Hypothalamus (tissue), 51 donors: ENCODE measurements at places on chromosomes 11 and 22.
A peak's percentile ranks its signal among the peaks of the same experiment; 100 is the strongest.

- DNase-seq: no peak
Observed at GRCh38 chr11:72743321-72744221, 8.6 kb downstream of the ARAP1 start.

DNA sequence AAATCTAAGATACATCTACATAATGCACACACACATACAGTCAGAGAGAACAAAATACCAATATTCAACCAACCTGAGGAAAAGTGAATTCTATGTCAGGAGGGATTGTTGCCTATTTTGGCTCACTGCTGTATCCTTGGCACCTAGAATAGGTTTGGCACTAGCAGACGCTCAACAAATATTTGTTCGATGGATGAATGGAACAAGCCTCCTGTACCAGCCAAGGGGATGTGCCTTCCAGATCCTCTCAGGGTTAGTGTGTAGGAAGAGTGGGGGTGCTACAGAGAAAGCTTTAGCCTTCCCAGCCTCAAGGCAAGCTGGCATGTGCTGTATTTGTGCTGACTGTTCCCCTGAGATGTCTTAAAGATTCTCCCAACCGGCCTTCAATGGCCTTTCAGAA lies 23.3 kb upstream of the POU2AF1 start:
- DNase-seq: no peak

DNA sequence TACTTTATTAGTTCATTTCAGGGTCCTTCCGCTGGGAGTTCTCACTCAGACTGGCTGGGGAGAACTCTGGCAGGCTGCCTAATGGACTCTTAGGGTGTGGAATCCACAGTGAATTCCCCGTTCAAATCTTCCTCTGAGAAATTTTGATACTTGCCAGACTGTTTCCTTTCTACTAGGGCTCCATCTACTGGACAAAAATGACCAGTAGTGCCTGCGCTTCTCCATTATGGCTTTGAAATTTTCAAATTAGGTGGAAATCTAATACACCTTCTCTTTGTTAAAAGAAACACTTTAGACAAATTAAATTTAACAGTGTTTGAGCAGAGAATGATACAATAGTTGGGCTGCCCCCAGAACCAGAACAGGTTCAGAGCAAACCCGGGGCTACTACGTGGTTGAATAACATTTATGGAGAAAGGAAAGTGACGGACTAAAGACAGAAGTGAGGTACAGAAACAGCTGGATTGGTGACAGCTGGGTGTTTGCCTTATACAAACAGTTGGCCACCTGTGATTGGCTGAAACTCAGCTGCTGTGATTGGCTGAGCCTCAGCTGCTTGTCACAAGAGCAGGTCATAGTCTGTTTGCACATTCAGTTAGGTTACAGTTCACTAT lies 52.9 kb upstream of the FDX1 start:
- no peak for DNase-seq

DNA sequence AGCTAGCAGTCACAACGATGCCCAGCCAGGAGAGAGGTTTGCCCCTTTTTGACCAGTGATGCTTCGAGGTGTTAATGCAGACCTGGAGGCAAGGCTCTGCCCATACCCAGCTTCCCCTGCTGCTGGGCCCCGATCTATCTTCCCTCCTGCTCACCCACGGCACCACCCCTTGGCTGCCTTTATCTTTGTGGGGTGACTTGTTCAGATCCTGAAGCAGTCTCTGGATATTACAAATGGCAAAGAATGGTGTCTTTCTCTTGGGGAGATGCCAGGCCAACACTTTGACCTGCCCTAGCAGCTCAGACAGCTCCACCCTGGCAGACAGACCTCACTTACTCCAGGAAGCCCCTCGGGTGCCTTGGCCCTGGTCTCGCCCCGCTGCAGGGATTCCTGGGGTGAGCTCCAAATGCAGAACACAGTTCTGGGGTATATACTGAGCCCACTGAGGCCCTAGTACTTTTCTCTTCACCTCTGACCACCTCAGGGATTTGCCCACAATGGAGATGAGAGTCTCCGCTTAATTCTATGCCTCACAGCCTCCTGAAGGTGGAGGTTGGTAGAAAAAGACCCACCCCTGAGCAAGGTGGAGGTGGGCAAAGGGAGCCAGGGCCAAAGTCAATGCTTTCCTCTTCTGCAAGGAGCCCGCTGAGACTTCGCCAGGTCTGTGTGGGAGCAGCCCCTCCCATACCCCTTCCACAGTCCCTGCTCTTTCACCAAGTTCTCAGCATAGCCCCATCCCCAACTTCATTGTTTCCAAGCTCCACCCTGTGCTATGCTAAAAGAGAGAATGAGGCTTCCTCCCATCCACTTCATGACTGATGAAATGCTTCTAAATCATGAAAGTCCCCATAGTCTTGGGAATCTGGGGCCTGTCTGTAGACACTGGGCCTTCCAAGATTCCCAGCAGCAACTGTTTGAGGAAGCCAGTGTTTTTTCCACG lies 11.1 kb upstream of the ST3GAL4 start:
- DNase-seq: no peak

- DNase-seq: no peak
Observed at GRCh38 chr11:47225552-47226400, 11.0 kb downstream of the DDB2 start.

GRCh38 chr22:44337678-44338004 lies 24.9 kb upstream of the SHISAL1 start:
- no peak for DNase-seq

- DNase-seq: no peak
Observed at GRCh38 chr11:73230931-73231330, 12.8 kb downstream of the P2RY2 start.

- DNase-seq: peak; percentile 7
Observed at GRCh38 chr11:66048547-66049323, at the start of gene GAL3ST3. GAL3ST3 (minus strand) TSS chr11:66049161; CDS start chr11:66045415, 3,746 bp downstream.

- DNase-seq: no peak
Observed at GRCh38 chr11:119112314-119113020, 5.3 kb downstream of the C2CD2L start.

DNA sequence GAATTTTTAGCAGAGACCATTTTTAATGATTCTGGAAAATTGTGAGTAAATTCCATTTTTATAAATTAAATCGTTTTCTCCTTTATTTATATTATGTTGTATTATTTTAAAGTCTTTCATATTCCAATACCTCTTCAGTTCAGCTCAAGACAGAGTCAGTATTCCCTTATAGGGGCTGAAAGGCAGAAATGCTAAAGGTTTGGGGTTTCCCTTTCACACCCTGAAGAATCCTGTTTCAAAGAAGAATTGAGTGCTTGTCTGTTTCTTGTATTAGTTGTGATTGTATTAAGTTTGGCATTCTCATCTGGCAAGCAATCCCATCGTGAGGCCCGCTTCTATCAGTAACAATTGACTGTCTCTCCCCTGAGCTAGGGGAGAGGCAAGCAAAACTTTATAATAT lies 57.4 kb downstream of the PACSIN2 start:
- no peak for DNase-seq

DNA sequence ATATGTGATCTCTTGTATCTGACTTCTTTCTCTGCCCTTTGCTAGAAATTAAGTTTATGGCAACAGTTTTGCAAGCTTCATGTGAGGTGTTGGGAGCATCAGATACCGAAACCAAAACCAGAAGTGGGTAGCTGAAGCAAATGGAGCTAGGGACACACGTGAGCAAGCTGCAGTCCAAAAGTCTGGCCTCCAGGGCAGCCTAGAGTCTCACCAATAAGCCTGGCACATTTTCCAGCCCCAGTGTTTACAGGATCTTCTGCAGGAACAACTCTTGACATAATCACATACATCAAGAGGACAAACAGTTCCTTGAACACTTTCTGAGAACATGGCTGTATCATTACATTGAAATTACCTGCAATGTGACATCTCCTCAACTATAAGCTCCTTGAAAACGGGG lies 114.1 kb downstream of the LARGE1 start:
- DNase-seq: no peak

DNA sequence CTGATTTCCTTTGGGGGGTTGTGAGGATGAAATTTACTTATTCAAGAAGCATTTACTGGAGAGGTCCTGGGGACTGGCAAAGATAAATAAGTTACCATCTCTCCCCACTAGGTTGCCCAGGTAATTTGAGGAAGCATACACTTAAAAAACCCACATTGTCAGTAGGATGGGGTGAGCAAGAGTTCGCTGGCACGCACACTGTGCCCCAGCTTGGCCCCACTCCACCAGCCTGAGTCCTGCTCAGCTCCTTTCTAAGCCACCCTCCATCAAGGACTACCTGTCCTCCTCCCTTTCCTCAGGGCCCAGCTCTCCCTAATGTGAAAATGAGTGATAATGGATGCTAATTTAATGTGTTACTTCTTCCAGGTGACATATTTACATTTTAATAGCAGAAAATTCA lies 216.5 kb upstream of the PLET1 start:
- DNase-seq: no peak

GRCh38 chr11:113392236-113392921 lies 4.8 kb downstream of the ANKK1 start:
- DNase-seq: no peak

- DNase-seq: no peak
Observed at GRCh38 chr11:107282195-107282594, 175.4 kb downstream of the CWF19L2 start.

GRCh38 chr11:19511413-19512183 lies 201.0 kb upstream of the NAV2 start:
- peak; percentile 28 for DNase-seq

DNA sequence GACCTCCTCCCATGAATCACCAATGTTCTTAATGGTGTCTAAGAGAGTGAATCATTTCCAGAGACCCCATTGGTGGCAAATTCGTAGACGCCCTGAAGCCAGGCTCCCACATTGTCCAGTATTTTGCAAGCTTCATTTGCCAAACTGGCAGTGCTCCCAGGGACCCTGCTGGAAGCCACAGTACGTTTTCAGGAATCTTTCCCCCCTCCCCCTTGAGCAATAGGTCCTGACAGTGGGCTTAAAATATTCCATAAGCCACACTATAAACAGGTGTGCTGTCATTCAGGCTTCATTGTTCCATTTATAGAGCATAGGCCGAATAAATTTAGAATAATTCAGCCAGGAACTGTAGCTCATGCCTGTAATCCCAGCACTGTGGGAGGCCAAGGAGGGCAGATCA lies 125.3 kb downstream of the MORC2 start:
- DNase-seq: no peak

DNA sequence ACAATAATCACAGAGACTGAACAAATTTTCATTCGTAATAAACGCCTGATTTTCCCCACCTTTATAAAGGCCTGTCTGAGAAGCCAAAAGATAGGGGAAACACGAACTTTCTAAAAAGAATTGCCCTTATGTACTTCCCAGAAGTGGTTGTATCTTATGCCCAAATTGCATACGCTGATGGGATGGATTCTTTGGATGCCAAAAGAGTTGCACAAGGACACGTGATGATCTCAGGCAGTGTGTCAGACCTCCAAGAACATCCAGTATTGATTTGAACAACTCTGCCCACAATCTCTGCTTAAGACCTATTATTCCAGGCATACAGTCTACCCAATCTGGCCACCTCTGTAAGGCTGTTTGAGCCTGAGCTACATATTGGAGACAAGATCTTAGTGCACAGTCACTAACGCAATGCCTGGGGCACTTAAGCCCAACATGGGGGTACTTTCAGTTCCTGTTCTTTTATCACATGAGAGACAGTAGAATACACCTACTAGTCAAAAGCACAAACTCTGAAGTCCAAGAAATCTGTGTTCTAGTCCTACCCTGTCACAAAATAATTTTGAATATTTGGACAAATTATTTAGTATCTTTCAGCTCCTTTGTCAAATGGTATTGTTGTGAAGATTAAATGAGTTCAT lies 38.9 kb downstream of the OR10A6 start:
- no peak for DNase-seq

DNA sequence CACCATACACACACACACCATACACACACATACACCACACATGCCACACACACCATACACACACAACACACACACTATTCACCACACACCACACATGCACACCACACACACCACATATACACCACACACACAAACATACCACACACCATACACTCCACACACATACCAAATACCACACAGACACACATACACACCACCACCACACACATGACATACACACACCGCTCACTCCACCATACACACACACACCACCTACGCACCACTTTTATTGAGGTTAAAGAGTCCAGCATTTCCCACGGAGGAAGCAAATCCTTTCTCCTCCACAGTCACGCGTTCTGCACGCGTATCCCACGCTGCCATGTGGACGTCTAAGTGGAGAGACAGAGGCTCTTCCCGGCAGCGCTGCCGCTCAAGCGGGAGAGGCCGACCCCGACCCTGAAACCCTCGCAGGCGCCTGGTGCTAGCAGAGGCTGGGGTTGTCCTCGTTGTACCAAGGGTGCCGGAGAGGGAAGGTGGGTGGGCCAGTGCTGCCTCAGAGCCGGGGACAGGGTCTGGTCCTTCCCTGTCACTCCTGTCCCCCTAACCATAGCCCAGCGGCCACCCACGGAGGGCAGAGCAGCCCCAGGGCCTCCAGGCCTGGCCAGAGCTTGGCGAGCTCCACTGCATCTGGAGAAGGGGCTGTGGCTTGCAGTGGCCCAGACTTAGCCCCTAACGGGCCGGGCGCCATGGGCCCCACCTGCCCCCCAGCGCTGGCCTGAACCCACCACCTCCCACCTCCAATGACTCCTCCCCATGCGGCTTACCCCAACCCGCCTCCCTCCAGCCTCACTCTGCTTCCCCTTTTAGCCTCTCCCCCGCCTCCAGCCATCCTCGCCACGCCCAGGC lies 1495.0 kb downstream of the BRD1 start:
- DNase-seq: no peak

DNA sequence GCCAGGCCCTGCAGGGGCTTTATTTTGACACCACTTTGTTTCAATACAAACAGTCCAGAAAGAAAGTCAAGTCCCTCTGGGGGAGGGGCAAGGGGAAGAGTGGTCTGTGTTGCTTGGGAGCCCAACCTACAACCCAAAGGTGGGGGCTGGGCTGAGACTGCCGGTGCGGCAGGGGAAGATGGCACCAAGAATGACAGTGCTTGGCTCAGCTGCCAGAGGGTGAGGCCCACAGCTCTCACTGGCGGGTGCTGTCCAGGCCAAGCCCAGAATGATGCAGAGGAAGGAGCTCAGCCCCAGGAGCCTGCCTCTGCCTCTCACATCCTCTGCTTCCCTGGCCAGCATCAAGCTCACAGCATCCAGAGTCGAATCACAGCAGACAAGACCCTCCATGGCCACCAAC lies 12.4 kb downstream of the ARFGAP2 start:
- no peak for DNase-seq

DNA sequence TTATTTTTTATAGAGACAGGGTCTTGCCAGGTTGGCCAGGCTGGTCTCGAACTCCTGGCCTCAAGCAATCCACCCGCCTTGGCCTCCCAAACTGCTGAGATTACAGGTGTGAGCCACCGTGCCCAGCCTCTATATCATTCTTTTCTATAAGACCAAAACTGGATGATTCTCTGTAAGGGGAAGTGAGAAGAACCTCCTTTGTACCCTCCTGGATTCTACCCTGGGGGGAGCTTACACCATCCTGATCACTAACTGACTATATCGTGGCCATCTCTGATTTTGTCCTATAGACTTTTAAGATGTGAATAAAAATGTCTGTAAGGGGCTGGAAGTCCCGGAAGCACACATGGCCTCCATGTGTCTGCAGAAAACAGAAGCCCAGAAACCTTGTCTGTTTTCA lies 9.1 kb downstream of the PIWIL4 start:
- DNase-seq: no peak

- DNase-seq: no peak
Observed at GRCh38 chr11:3109921-3110706, 52.9 kb upstream of the CARS1 start.
